ENCODE measurements at places on chromosomes 6 and 20.
A peak's percentile ranks its signal among the peaks of the same experiment; 100 is the strongest.

- no peak for DNase-seq
These were observed 110.0 kb downstream of the TSHZ2 start for GRCh38 chr20:53081916-53082863.

DNA sequence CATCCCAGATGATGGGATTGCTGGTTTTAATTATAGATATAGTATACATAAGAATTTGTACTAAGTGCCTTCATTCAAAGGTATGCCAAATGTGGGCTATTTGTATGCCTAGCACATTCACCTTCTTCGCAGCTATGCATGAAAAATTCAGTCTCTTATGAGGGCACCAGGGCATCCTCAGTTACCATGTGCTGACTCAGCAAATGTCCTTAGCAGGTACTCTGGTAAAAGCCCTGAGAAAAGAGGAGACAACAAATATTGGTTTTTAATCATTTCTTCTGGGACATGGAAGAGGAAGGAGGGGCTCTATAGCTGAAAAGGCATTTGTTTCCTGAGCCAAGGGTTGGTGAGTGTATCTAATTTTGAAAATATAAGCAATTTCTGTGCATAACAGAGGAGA, 258.1 kb upstream of the BMP2 start:
- no peak for DNase-seq

DNA sequence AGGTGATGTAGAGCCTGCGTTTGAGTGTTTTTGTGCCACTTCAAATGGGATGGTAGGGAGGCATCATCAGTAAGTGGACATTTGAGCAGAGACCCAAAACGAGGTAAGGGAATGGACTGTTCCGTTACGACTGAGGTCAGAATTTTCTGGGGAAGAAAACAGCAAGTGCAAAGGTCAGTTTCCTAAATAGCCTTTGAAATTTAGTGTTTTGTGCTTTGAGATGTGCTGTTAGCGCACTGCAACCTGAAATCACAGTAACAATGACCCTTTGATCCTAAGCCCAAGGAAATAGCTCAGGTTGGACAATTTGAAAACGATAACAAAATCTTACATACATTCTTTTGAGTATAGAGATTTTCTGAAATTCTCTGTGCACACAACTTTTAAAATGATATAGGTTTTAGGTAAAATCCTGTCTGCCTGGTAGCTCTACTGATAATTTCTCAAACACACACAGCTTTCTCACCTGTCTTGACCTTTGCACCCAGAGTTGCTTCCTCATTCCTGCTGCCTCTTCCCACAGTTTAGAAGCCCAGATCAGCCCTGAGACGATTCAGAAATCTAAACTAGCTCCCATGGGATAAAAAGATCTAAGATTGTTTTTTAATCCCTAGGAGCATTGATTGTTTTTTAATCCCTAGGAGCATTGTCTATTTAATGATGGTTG, 22.1 kb downstream of the DCBLD1 start:
- no peak for DNase-seq

- no peak for DNase-seq
These were observed 180.2 kb upstream of the HDAC2 start for GRCh38 chr6:114151064-114151690.

- no peak for DNase-seq
These were observed 106.4 kb downstream of the PPP1R14C start for GRCh38 chr6:150249261-150249660.

- DNase-seq: no peak
These were observed 4.0 kb upstream of the FRMD1 start for GRCh38 chr6:168082860-168083513.

DNA sequence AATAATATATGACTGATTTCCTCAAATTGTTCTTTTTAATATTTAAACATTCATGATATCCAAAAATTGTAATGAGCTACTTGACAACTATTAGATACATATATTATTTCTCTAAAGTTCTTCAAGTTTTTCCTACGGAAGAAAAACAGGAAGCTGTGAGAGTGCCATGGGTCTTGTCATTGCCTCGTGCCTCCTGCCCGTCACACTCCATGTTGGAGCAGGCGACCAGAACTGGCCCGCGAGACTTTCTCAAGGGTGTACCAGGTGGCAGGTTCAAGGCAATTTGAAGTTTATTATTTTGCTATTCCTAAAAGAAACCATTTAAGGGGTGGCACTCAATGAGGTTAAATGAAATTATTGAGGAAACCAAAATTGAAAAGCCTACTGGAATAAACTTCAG, 337.2 kb downstream of the HACE1 start:
- DNase-seq: no peak

DNA sequence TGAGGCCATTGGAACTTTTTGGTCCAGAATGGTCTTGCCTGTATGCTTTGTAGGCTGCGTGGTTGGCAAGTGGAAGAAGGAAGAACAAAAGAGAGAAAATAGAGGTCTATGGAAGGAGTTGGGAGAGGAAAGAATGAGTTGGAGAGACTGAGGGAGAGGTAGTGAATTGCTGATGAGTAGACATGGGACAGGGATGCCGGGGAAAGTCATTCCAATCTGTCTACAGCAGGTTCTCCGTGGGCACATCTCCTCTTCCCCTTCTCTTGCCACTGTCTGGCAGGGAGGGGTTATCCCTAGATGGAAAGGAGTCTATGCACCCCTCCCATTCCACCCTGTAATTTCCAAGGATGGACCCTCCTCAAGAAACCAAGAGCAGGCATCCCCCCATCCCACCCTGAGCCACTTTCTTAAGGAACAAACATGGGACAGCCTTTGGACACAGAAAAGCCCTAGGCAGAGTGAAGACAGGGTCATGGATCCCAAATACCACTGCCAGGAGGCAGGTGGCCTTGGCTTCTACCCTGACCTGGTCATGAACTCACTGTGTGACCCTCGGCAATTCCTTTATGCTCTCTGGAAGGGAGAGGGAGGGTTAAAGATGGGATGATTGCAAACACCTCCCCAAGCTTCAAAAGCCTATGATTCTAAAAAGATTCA, 196.9 kb downstream of the LRFN2 start:
- DNase-seq: no peak

GRCh38 chr20:20536240-20536933, 168.5 kb downstream of the INSM1 start:
- no peak for DNase-seq

GRCh38 chr6:126831461-126831860, 287.0 kb upstream of the RSPO3 start:
- no peak for DNase-seq

- DNase-seq: no peak
These were observed 404.3 kb downstream of the EPM2A start for GRCh38 chr6:145331066-145331465.

- no peak for DNase-seq
These were observed 71.4 kb downstream of the CEP57L1 start for GRCh38 chr6:109166673-109167072.

GRCh38 chr20:41510847-41511450, 107.2 kb downstream of the CHD6 start:
- DNase-seq: no peak

- DNase-seq: peak; percentile 8
These were observed 174.1 kb downstream of the BMP7 start for GRCh38 chr20:57092112-57092899.

- no peak for DNase-seq
These were observed 191.0 kb downstream of the ZDHHC14 start for GRCh38 chr6:157571950-157572349.

- no peak for DNase-seq
These were observed 55.6 kb upstream of the NEDD9 start for GRCh38 chr6:11288065-11288464.

DNA sequence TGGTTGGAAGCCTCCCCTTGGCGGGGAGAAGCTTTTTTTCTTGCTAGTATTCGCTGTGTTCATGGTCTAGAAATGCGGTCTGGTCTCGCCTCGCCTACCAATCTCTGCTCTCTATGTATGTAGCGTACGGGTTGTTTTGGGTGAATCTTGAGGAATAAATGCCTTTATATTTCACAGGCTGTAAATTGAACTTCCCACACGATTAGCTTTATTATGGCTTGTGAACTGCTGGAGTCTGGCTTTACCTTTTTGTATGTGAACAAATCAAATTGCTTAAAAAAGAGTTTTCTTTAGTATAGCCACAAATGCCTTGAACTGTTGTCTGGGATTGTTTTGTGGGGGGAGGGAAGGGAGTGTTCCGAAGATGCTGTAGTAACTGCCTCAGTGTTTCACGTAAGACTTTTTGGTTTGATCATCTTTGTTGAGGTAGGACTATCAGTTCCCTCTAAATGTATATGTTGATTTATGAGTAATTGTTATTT, 2.2 kb downstream of the INSM1 start:
- DNase-seq: no peak

GRCh38 chr6:148559848-148560433, 186.9 kb upstream of the UST start:
- DNase-seq: no peak

DNA sequence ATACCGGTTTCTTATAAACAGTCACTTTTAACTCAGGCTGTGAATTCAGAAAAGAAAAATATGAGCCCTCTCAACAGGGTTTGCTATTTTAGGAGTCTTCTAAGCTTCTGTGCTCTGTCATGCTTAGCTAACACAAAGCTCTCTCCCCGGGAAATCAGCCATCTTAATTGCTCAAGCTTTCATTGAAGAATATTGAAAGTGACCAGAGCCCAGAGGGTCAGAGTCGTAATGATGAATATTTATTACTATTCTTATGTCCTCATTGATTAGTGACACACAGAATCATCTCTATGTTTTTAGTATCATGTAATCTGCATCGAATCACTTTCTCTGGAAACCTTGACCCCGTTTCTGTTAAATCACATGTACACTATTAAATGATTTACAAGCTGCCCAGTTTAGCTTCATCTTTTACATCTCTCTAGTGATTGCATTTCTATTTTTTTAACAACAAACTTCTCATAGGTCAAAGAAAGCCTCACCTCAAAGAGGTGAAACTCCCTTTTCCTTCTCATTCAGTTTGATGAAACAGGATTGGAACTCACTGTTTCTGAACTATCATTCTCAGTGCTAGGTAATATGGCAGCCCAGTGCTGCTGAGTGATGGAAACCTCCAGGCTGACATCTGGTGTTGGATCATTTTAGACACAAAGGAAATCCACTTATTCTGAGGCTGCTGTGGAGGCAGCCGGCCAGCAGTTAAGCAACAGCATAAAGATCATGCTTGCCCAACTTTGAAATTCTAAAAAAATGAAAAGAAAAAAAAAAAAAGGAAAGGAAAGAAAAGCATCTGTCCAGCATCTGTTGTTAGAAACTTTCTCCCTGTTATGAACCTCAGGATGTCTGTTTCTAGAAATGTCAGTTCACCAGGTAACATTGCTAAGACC, 96.3 kb downstream of the RFPL4B start:
- DNase-seq: no peak

GRCh38 chr6:22668307-22668706, 98.9 kb downstream of the HDGFL1 start:
- no peak for DNase-seq

- no peak for DNase-seq
These were observed 153.8 kb downstream of the CEBPB start for GRCh38 chr20:50344232-50345071.

GRCh38 chr6:18511211-18511610, 124.1 kb downstream of the RNF144B start:
- DNase-seq: no peak

DNA sequence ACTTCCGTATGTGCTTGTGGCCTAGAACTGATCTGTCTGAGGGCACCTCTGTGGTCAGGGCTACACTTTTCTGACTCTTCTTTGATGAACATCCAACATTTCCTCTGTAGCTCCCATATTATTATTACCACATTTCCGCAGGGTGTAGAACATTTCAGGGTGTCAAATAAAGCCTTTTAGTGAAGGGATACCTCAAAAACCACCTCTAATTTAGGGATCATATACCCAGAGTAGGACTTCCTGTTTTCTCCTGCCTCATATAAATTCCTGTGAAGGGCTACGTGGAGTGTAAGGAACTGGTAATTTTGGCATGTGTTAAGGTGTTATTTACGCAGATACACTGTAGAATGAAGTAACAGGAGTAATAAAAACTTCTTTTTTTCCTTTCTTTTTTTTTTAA, 5.5 kb upstream of the MUC22 start:
- no peak for DNase-seq

DNA sequence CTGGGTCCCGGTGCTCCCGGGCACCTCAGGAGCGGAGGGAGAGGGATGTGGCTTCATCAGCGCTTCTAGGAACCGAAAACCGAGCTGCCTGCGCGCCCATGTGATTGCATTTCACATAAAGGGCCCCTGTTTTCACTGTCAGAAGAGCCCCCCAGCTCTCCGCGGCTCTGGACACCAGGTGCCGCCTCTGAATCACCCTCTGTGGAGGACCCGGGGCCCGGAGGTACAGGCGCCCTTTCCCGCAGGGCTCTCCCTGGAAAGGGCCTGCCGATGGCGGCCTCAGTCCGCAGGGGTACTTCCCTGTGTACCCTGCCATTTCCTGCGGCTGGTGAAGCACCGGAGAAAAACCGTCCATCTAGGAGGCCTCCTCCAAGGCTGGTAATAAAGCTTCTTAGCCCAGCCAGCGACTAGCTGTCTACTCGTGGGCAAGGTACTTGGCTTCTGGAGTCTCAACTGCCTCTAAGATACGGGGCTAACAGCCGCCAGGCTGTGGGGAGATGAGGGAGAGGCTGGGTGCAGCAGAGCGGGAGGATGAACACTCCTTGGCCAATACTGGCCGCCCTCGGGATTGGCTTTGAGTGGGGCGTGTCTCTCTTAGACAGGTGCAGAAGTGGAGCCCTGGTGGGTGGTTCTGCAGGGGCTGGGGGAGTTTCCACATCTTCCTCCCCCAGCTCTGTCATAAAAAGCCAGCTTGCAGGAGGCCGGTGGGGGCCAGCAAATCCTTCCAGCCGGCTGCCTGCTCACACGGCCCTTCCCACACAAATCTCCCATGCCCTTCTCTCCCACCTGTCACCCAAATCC, 1.6 kb downstream of the PPP1R16B start:
- DNase-seq: no peak

- no peak for DNase-seq
These were observed 96.0 kb upstream of the LOC128125822 start for GRCh38 chr6:63476302-63476701.

DNA sequence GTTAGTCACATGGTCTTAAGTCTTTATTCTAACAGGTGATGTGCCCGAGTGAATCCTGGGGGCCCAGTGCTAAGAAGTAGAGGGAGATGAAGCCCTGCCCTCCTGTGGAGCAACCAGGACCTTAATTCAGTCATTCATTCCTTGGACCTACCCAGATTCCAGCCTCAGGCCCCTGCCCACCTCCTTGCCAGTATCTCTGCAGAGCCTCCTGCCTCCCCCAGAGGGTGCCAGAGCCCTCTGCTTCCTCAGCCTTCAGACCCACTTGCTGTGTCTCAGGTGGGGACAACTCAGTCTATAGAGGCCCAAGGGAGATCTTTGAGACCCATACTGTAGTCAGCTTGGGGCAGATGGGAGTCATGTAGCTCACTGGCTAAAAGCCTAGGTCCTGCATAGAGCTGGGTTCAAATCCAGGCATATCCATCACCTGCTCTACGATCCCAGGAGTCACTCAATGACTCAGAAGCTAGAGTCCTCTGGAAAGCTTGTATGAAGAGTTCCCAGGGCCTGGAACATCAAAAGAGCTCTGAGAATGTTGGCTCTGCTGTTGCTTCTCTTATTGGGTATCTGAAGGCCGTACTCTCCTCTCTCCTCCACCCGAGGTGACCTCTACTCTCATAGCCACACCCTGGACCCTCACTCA, 3.9 kb upstream of the SIGLEC1 start:
- no peak for DNase-seq

GRCh38 chr6:141874930-141875602, 257.7 kb upstream of the GJE1 start:
- no peak for DNase-seq
